ENCODE measurements at places on chromosomes 16 and 17.

- no peak for DNase-seq
These were observed 11.4 kb downstream of the ARSG start for GRCh38 chr17:68302666-68303065.

GRCh38 chr16:29900888-29901606, 759 bp downstream of the ASPHD1 start:
- DNase-seq: no peak

DNA sequence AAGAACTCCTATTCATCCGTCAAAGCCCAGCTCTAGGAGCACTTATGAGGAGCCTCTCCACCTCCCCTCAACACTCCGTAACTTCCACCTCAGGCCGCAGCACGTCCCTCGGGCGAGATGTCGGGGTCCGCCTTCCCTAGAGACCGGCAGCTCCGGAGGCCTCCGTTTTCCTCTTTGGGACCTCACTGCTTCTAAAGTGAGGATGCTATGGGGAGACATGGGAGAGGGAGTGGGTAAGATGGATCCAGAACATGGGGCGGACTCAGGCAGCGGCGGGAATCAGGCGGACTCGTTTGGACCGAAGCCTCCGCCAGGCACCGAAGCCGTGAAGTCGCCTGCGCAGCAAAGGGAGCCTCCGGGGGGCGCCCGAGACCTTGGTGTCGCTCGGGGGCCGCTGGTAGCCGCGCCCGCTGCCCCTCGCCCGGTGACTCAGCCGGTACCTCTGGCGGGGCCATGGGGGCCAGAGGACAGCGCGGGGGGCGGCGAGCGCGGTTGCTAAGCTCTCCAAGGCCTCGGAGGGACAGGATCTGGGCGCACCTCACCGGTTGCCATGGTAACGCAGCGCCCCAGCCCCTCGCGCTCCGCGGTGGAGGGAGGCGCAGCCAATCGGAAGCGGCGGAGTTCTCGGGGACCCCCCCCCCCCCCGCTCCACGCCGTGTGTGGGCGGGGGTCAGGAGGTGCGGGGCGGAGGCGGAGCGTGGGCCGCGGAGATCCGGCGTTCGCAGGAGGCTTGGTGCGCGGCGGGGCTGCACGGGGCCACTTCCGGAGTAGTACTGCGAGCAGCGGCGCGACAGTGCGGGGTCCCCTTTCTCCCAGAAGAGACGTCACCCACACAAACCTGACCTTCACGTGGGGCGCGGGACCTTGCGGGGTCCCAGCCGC, 1.3 kb upstream of the HIC1 start:
- peak; percentile 86 for DNase-seq

- no peak for DNase-seq
These were observed 57.5 kb downstream of the CYB5B start for GRCh38 chr16:69481901-69482341.

DNA sequence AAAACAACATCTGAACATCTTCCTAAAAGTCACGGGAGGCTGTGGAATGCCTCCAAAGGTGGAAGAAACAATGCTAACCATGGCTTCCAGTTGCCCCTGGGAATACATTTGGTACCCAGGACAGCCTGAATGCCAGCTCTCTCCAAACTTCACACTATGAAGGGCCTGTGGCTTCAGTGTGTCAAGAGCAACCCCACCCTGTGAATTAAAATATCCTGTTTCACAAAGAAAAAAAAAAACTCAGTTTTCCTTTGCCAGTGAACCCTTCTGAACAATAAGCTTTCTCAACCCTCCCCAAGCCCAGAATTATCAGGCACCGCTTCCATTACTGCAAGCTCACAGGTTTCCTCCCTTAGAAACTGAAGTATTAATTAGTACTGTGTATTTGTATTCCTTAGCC, 69.8 kb downstream of the SLC39A11 start:
- DNase-seq: no peak

GRCh38 chr17:80455784-80456183, 20.6 kb downstream of the NPTX1 start:
- no peak for DNase-seq

DNA sequence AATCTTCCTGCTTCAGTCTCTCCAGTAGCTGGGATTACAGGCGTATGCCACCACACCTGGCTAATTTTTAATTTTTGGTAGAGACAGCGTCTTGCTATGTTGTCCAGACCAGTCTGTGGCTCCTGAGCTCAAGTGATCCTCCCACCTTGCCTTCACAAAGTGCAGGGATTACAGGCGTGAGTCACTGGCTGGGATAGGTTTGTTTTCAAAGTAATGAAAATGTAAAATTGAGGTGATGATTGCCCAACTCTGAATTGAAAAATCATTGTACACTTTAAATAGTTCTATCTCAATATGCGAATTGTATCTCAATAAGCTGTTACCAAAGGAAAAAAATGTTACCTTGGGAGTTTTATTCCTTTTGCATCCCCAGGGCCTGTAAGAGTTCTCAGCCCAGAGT, 1.2 kb upstream of the AMFR start:
- no peak for DNase-seq

- no peak for DNase-seq
These were observed 39.8 kb upstream of the RASD1 start for GRCh38 chr17:17535957-17536356.

- DNase-seq: no peak
These were observed 15.9 kb downstream of the IRX3 start for GRCh38 chr16:54270711-54271110.

DNA sequence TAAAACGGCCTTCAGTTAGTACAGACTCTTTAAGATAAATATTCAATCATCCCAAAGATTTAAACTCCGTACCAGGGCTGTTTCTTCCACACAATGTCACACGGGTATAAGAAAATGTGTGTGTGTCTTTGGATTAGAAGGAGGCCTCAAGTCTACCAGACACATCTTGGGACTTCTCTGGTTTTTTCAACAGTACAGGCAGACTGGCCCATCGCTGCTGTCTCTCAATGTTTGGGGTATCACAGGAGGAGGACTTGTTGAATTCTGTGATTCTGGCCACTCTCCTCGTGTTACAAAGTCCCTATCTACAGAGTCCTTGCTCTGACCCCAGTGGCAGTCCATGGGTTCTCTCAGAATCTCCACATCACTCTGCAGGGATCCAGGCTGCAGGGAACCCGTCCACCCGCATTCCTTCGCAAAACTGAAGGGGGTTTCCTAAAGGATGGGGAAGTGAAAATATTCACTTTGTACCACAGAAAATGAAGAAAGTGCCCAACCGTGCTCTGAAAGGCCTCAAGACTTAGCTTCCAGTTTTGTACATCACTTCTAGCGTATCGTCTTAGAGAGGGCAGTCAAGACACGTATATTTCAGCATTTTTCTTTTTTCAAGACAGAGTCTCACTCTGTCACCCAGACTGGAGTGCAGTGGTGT, 373.2 kb downstream of the NPIPA8 start:
- DNase-seq: no peak

DNA sequence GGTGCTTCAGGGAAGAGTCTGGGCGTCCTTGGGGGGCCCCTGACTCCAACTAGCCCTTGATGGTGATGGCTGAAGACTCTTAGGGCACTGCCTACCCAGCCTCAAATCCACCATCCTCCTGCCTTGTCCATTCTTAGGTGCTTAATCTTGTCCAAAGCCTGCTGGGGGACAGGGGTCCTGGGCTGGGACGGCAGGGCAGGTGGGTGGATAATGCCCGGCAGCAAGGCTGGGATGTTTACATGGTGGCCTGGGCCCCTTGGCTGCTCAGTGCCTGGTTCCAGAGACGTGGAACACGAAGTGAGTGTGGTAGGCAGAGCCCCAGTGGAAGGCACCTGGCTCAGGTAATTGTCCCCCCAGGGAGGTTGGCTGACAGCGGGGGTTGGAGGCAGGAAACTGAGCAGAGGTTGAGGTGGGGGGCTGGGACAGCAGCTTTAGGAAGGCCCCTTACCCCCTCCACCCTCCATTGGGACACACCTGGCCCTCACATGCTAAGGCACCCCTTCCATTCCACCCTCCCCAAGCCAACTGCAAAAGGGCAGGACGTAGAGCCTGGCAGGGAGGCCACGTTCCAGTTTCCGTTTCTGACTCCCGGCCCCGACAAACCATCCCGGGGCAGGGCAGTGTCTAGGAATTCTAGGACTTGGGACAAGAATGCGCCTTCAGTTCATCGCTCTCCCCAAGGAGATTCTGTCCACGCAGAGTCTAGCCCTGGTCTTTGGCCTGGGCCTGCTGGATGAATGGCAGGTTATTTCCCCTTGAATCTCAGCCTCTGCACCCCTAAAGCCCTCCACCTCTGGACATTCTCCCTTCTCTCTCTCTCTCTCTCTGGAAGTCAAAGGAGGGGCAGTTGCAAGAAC, 1.9 kb downstream of the FOXJ1 start:
- DNase-seq: no peak

- no peak for DNase-seq
These were observed 57.6 kb upstream of the SOX9 start for GRCh38 chr17:72063262-72063661.

- no peak for DNase-seq
These were observed 10.3 kb downstream of the CASKIN1 start for GRCh38 chr16:2186064-2186463.

DNA sequence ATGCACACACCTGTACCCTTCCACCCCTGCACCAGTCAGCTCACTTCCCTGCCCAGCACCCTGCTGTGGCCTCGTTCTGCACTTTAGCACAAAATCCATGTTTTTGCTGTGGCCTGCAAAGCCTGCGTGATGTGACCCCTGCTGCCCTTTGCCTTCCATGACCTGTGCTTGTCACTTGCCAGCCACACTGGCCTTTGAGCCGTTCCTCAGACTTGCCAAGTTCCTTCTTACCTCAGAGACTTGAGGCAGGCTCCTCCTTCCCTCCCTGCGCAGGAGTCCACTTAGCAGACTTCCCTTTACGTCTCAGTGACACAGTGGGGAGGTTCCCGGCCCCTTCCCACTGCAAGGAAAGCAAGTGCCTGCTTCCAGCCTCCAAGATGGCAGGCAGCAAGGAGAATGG, 134.7 kb downstream of the SNX29 start:
- DNase-seq: no peak

DNA sequence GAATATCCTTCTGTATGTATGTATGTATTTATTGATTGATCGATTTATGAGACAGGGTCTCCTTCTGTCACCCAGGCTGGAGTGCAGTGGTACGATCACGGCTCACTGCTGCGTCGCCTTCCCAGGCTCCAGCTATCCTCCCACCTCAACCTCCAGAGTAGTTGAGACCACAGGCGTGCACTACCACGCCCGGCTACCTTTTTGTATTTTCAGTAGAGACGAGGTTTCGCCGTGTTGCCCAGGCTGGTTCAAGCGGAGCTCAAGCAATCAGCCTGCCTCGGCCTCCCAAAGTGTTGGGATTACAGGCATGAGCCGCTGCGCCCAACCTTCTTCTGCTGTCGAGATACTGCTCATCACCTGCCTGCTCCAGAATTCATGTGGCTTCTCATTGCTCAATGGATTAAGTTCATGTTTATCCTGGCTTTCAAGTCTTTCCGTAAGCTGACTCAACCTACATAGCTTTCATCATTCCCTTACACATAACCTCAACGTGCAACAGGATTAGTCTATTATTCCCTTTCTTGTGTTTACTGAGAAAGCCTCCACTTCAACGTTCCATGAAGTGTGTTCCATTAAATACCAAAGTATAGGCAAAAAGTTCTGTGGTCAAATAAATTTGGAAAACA, 13.6 kb downstream of the TAC4 start:
- DNase-seq: no peak

DNA sequence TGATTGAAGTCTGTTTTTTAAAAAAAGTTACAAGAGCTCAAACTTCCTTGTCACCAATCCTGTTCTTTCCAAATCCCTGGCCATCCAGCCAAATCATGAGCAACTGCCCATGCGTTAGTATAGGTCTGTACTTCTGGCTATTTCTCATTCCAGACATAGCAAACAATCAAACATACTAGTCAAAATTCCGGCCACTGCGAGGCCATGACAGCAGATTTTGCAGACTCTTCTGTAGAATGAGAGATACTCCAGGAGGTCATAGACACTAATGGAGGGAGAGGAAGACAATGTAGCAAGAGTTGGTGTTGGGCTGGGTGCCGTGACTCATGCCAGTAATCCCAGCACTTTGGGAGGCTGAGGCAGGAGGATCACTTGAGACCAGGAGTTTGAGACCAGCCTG, 50.9 kb downstream of the BCL7C start:
- DNase-seq: no peak

- DNase-seq: no peak
These were observed 2.4 kb downstream of the HIC1 start for GRCh38 chr17:2057175-2057759.

- no peak for DNase-seq
These were observed 789 bp downstream of the ITPRIPL2 start for GRCh38 chr16:19114359-19115147.

GRCh38 chr17:66925811-66926500, 38.6 kb upstream of the CACNG4 start:
- DNase-seq: no peak

GRCh38 chr17:63222655-63223054, 223.5 kb downstream of the CYB561 start:
- no peak for DNase-seq

DNA sequence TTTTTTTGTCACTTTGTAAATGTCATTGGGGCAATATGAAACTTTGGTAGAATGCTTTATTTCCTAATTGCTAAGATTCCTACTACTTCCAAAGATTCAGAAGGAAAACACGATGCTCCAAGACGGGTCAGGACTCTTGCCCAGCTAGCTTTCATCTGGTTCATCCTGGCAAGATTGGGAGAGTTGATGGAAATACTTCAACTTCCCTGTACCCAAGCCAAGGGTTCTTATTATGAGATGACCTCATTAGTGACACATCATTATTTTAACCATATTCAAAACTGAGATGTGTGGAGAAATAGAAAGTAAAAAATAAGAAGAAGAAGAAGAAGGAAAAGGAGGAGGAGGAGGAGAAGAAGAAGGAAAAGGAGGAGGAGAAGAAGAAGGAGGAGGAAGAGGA, 25.6 kb downstream of the SOX9 start:
- no peak for DNase-seq

DNA sequence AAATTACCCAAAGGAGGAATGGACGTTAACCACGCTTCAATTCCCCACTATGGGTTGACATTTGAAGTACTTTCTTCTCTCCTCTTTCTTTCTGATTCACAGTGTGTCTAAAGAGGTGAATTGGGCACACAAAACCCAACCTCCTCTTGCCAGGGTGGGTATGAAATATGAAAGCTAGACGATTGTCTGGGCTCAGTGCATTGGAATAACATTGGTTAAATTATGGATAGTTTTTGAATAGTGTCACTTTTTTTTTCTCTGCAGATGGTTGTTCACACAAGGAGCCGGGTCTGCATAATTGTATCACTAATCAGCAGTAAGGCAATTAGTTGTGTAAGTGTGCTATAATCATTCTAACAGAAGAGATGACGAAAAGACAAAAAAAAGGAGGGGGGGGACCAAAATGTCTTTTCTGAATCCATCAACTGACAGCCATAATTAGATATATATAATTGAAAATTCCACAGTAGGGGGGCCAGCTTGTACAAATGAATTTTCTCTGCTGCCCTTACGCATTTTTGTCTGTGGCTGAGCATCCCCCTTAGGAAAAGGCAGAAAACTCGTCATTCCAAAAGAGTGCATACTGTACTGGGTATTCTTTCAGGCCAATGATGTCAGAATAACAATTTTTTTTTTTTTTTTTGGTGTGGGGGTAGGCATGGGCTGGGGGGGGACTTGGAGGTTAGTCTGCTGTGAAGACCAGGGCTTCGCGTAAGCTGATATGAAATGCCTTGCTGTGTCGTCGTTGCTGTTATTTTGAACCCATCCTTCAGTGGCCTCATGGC, 307.5 kb upstream of the SALL1 start:
- no peak for DNase-seq

DNA sequence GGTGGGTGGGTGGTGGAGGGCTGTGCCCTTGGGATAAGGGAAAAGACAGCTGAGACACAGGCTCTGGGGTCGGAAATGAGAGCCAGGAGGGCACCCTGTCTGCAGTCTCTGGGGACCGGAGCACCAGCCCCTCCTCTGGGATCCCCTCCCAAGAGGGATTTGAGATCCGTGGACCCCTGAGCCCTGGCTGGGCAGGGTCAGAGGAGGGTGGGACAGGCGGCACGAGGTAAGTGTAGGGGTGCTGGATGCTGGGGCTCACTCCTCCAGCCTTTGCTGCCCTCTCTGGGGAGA, 425 bp downstream of the SGSH start:
- DNase-seq: no peak
